ENCODE measurements at places on chromosomes 1 and 21. TPM values are rescaled to one million over a fixed set of nuclear protein-coding genes. Genes with fewer than 3 reads are reported as not detected.

Gene TRIM67
- 0.13 TPM for total RNA-seq

Gene RBM15
- 20.6 TPM for total RNA-seq

Gene ENTREP3
- total RNA-seq, result 22.4 TPM

Gene LEMD1
- not detected for total RNA-seq

Gene MAGOH
- total RNA-seq, result 31.4 TPM

Gene DCST2
- total RNA-seq, result not detected

Gene ABCG1
- total RNA-seq, result 23.9 TPM

Gene OR2T4
- not detected for total RNA-seq

Gene SLC2A5
- 0.57 TPM for total RNA-seq

DNA sequence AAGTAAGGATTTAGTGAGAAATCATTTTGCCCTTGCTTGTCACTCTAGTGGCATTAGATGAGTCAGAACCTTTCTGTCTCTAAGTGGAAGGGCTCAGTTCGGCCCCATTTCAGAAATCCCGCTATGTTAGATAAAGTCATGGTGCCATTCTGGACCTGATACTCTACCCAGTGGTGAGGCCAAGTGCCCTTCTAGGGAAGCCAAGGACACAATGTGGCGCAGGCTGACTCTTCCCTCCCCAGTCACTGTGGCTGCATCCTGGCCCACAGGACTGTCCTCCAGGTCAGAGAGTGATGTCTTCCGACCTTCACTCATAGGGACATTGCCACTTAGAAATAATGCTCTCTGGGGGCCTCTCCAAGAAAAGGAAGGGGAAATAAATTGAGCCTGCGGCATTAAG, 48.3 kb upstream of the MTR start:
- no peak for DNase-seq
- peaks cover 73% of the 10 kb centered on the region for H3K36me3 ChIP-seq
- no peaks in the 10 kb centered on the region for H3K4me1 ChIP-seq
- H3K4me3 ChIP-seq, result no peak overlapping the region
- H3K27ac ChIP-seq, result no peak overlapping the region

GRCh38 chr1:155187456-155187891, 13.8 kb downstream of the TRIM46 start:
- H3K27me3 ChIP-seq, result no peaks in the 10 kb centered on the region
- H3K36me3 ChIP-seq, result no peaks in the 10 kb centered on the region

DNA sequence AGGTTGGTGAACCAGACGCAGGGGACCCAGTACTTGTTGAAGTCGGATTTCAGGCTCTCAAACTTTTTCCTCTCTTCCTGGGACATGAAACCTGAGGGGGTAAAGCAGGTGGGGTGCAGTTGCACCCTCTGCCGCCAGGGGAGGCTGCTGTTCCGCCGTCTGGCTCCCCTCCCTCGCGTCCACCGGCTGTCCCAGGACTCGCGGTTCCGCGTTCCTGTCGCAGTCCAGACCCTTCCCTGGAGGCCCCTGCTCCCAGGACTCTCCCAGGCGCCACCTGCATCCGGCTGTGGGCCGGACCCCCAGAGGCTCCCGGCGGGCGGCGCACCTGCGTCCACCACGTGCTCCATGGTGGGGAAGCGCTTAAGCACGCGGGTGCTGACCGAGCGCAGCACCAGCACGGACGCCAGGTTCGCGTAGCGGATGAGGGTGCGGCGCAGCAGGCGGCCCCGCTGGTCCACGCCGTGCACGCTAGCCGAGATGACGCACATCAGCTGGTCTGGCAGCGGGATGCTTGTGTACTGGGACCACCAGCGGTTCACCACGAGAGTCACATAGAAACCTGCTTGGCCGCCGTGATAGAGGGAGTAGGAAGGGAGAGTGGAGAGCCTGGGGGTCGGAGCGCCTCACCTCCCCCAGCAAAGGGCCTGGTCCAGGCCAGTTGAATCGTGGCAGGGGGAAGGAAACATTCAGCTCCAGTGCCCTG, 1.7 kb downstream of the BEST4 start:
- peak overlapping the region; percentile 48 for H3K4me3 ChIP-seq
- H3K27ac ChIP-seq, result peak overlapping the region; percentile 70
- H3K36me3 ChIP-seq, result peaks cover 1% of the 10 kb centered on the region
- no peak for DNase-seq

- no peak for DNase-seq
- H3K36me3 ChIP-seq, result peaks cover 16% of the 10 kb centered on the region
- H3K4me1 ChIP-seq, result no peaks in the 10 kb centered on the region
- no peaks in the 10 kb centered on the region for H3K27me3 ChIP-seq
- H3K4me3 ChIP-seq, result no peak overlapping the region
- no peak overlapping the region for H3K27ac ChIP-seq
Observed at GRCh38 chr1:169529068-169529642, 43.4 kb upstream of the SLC19A2 start.

DNA sequence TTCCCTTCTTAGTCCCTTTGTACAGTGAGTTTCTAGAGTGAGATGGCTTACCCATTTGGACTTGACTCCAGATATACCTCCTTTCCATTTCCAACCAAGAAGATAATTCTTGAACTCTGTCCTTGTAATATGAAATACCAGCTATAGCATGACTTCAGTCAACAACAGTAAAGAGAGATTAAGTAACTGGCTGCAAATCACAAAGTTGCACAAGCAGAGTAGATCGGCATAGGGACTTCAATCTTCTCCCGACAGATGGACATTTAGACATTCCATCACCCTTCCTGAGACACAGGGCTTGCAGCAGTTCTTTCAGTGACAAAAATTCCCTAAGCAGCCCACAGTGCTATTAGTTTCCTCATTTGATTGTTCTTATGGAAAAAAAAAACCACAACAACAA, 44.6 kb downstream of the JAK1 start:
- peak; percentile 57 for DNase-seq
- peaks cover 73% of the 10 kb centered on the region for H3K4me1 ChIP-seq
- no peaks in the 10 kb centered on the region for H3K36me3 ChIP-seq
- no peak overlapping the region for H3K4me3 ChIP-seq

DNA sequence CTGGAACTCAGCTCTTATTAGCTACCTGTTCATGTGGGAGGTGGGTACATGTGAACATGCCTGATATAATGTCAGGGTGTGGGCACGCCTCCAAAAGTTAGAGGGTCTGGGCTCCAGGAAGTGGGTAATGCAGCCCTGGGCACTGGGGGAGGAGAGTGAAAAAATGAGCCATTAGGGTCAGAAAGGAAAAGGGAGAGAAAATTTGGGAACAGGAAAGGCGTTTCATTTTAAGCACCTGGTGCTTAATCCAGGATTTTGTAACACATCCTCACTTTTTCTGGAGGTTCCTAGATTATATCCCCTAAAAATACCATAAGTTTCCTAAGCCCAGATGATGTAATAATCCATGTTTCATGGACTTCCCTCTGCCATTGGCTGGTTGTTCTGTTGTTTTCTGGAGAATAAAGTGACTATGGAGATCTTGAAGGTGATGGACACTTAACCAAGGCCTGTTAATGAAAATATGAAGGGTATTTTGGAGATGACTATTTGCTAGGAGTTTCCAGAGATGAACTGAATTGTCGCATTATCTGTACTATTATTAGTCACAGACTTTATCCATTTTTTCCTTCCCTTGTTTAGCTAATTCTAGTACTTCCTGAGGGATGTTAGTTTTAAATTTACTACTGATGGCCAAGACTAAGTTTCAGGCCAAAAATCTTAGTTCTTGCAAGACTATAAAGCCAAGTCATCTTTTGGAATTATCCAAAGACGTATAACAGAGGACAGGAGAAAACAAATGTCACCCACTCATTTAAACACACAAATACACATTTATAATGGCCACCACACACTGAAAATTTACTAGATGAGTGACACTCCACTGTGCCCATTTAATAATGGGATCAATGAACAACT, 24.4 kb upstream of the TARBP1 start:
- no peak overlapping the region for H3K4me3 ChIP-seq
- DNase-seq, result no peak
- no peaks in the 10 kb centered on the region for H3K27me3 ChIP-seq
- no peaks in the 10 kb centered on the region for H3K36me3 ChIP-seq
- peaks cover 44% of the 10 kb centered on the region for H3K4me1 ChIP-seq

DNA sequence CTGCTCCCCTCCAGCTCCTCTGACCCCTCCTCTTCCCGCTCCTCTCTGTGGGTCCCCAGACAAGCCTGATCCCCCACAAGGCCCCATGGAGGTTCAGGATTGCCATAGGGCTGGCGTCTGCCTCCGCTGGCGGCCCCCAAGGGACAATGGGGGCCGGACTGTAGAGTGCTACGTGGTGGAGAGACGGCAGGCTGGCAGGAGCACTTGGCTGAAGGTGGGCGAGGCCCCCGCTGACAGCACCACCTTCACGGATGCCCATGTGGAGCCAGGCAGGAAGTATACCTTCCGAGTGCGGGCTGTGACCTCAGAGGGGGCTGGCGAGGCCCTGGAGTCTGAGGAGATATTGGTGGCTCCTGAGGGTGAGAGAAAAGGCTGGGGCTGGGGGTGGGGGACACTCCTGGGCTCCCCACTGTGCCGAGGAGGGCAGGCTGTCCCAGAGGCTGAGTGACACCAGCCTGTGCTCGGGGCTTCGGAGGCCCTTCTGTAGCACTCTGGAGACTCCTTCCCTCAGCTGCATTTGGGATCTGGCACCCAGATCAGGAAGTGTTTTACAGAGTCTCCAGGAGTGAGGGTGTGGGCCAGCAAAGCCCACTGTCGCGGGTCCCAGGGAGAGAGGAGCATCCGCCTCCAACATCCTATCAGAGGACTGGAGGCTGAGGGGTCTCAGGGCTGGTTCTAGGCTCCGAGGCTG, 25.9 kb downstream of the IGFN1 start:
- no peak overlapping the region for H3K27ac ChIP-seq
- no peaks in the 10 kb centered on the region for H3K36me3 ChIP-seq

DNA sequence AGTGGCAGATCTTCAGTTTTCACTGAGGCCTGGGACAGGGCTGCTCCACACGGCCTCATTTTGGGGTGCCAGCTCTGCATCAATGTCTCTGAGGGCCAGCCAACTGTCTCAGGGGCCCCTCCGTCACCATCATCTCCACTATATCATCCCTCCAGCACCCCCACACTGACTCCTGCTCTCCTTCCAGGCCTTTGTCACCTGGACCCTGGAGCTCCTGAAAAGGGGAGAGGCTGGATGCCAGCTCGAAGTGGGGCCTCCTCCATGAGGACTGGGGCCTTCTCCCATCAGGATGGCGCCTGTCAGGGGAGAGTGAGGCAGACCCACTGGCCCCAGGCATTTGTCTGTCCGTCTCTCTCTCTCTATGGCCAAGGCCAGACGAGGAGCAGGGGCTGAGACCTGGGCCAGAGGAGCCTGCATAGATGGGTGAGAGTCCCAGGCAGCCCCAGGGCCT, 44.7 kb upstream of the LRP8 start:
- H3K4me3 ChIP-seq, result no peak overlapping the region
- H3K27ac ChIP-seq, result no peak overlapping the region
- no peaks in the 10 kb centered on the region for H3K36me3 ChIP-seq
- DNase-seq, result no peak
- no peaks in the 10 kb centered on the region for H3K4me1 ChIP-seq

- H3K4me3 ChIP-seq, result no peak overlapping the region
- peak overlapping the region; percentile 4 for H3K27ac ChIP-seq
- peaks cover 19% of the 10 kb centered on the region for H3K4me1 ChIP-seq
- DNase-seq, result peak; percentile 95
- H3K27me3 ChIP-seq, result peaks cover 23% of the 10 kb centered on the region
Observed at GRCh38 chr1:160085686-160086455, 4.5 kb downstream of the KCNJ9 start.

DNA sequence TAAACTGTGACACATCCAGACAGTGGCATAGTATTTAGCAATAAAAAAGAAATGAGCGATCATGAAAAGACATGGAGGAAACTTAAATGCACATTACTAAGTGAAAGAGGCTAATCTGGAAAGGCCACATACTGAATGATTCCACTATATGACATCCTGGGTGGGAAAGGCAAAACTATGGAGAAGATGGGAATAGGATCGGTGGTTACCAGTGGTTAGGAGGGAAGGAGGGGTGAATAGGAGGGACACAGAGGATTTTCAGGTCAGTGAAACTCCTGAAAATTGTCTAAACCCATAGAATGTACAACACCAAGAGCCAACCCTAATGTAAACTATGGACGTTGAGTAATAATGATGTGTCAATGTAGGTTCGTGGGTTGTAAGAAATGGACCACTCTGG, 13.8 kb downstream of the AGT start:
- no peaks in the 10 kb centered on the region for H3K36me3 ChIP-seq
- H3K27ac ChIP-seq, result no peak overlapping the region
- no peak overlapping the region for H3K4me3 ChIP-seq
- DNase-seq, result no peak

GRCh38 chr1:20198296-20198695, 12.0 kb upstream of the PLA2G2C start:
- no peaks in the 10 kb centered on the region for H3K27me3 ChIP-seq
- no peak overlapping the region for H3K4me3 ChIP-seq
- no peaks in the 10 kb centered on the region for H3K36me3 ChIP-seq
- DNase-seq, result no peak
- peaks cover 25% of the 10 kb centered on the region for H3K4me1 ChIP-seq

- H3K27me3 ChIP-seq, result no peaks in the 10 kb centered on the region
- H3K4me1 ChIP-seq, result no peaks in the 10 kb centered on the region
- DNase-seq, result no peak
- no peak overlapping the region for H3K4me3 ChIP-seq
- H3K27ac ChIP-seq, result no peak overlapping the region
Observed at GRCh38 chr1:24893431-24893830, 36.6 kb downstream of the RUNX3 start.

DNA sequence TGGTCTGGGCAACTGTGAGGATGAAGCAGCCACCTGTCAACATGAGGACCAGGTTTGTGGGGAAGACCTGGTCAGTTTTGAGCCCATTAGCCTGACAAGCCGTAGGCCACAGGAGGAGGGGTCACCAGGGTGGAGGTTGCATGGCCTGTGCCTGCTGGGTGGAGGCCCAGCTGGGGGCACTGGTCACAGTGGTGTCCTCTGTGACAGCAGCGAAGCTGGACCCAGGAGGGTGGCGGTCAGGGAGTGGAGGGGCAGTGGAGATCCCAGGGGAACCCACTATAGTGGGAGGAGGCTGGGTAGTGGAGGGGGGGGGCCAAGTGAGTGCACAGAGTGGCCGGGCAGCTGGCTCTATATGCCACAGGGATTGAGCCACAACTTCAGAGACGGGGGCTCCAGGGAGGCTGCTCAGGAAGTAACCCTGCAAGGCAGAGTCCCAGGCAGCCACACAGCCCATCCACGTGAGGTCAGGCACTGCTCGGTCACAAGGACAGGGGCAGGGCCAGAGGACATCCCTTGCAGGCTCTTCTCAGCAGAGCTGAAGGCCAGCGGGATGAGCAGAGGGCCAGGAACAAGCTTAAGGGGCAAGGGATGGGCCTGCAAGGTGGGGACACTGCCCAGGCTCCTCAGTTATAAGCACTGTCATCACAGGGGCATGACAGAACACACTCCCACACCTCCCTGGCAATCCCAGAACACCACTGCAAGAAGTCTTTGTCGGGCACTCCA, 2.3 kb upstream of the C1orf35 start:
- H3K4me1 ChIP-seq, result peaks cover 57% of the 10 kb centered on the region
- no peak for DNase-seq
- no peaks in the 10 kb centered on the region for H3K27me3 ChIP-seq

DNA sequence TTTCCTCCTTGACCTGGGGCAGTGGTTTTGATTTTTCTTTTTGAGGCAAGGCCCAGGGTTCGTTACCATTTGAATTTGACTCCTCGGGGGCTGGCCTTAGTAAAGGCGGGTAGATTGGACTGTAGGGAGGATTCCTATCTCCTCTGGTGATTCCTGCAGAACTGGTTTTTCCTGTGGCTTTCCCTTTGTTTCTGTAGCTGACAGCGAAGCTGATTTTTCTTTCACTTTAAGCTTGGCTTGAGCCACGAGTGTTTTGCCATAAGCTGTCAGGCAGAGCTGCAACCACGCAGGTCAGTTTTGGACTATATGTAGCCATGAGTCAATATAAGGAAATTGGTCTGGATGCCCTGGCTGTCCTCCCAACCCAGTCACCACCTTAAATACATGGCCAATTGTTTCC, 28.7 kb upstream of the KCNJ15 start:
- H3K27me3 ChIP-seq, result no peaks in the 10 kb centered on the region
- H3K4me3 ChIP-seq, result no peak overlapping the region
- no peak for DNase-seq
- no peak overlapping the region for H3K27ac ChIP-seq
